ENCODE measurements at places on chromosomes 11 and 22. TPM values are rescaled to one million over a fixed set of nuclear protein-coding genes. Genes with fewer than 3 reads are reported as not detected.

DNA sequence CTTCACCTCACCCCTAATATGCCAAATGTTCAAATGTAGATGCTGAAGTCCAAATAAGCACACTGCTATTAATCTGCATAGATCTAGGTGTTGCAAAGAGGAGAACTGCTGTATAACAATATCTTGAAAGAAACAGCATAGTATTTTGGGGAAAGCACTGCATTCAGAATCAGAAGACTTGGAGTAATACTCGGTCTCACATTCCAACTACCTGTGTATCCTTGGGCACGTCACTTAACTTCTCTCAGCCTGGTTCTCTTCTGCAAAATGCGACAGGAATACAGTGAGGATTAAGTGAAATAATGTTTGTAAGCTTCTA lies 332 bp upstream of the HMGXB4 start:
- DNase-seq: no peak

- DNase-seq: no peak
These were observed 309.7 kb upstream of the MTNR1B start for GRCh38 chr11:92659793-92660192.

The SYT13 gene
- total RNA-seq: not detected

The ARHGAP20 gene
- total RNA-seq: 0.40 TPM

GRCh38 chr11:43376594-43376993 lies 17.9 kb downstream of the TTC17 start:
- peak; percentile 80 for DNase-seq

The ADAMTS8 gene
- total RNA-seq: not detected

- peak; percentile 66 for DNase-seq
These were observed 17.4 kb upstream of the BACE1-AS start for GRCh38 chr11:117273550-117274289.

DNA sequence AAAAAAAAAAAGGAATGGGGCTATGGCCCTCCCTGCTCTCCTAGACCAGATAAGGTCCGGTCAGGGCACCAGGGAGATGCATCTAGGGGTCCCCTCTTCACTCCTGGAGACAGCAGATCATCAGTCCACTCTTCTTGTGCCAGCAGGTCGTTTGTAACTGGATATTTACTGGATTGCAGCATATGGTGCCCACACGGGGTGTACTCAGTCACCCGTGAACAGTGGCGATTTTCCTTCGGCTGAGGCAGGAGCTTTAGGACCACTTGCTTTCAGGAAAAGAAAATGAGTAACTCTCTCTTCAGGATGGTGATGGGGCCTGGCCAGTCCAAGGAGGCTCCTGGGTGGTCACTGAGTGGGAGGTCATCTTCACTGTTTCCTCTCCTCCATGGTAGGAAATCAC lies 38.3 kb upstream of the RAB1B start:
- no peak for DNase-seq

The THY1 gene
- 786 TPM for total RNA-seq

DNA sequence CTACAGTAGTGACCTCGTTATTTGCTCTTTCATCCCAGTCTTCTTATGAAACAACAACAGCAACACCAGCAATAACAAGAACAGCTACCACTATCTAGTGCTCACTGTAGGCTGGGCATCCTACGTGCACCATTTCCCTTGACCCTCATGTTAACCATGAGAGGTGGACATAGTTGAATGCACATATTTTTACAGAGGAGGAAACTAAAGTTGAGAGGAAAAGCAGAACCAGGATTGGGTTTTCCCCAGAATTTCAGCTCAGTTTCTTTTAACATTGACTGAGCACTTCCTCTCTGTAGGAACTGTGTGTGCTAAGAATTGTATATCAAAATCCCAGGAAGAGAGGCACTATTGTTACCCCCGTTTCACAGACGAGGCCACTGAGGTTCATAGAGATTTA lies 39.4 kb upstream of the TSPAN18 start:
- no peak for DNase-seq

The C11orf91 gene
- total RNA-seq: 0.61 TPM

DNA sequence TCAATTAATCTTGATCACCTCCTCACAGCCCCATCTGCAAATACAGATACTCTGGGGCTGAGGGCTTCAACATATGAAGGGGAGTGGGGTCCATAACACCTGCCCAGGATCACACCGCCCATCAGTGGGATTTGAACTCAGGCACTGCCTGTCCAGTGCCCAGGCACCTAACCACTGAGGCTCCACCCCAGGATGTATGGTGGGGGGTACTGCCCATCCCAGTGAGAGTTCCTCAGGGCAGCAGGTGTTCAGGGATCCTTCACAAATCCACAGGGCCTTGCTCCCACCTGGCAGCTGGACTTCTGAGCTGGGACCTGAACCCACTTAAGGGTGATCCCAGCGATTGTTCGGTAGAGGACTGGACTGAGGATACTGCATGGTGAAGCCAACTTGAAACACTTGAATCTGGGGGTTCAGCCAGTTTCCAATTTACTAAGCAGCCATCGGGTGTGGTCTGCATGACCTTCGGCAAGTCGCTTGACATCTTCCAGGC lies 33.3 kb downstream of the PRDM11 start:
- no peak for DNase-seq

The CASP4 gene
- 64.0 TPM for total RNA-seq

GRCh38 chr11:114621072-114621471 lies 25.5 kb upstream of the NXPE4 start:
- DNase-seq: no peak

The TESMIN gene
- total RNA-seq: 7.1 TPM

- no peak for DNase-seq
These were observed 88.0 kb upstream of the E2F8 start for GRCh38 chr11:19328586-19329311.

The FOLR3 gene
- 13.7 TPM for total RNA-seq

The DEUP1 gene
- total RNA-seq: not detected

DNA sequence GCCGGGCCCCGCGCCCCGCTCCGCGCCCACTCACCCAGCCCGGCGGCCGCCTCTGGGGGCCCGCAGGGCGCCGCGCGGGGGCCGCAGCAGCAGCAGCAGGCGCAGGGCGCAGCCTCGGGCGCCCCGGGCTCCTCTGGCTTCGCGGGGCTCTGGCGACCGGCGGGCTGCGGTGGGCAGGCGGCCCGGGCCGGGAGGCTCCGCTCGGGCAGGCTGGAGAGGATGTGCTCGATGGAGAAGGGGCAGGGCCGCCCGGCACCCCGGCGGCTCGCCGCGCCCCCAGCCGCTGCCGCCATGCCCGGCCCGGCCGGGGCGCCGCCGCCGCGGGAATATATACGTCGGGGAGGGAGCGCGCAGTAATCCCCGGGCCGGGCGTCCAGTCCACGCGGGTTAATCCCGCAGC lies at the start of gene GSC2:
Gene GSC2 (minus strand): TSS at position 302 of the 400 bp plus-strand sequence. CDS start 9 bp downstream, at position 293.
- no peak for DNase-seq

The SCGB1D1 gene
- not detected for total RNA-seq

DNA sequence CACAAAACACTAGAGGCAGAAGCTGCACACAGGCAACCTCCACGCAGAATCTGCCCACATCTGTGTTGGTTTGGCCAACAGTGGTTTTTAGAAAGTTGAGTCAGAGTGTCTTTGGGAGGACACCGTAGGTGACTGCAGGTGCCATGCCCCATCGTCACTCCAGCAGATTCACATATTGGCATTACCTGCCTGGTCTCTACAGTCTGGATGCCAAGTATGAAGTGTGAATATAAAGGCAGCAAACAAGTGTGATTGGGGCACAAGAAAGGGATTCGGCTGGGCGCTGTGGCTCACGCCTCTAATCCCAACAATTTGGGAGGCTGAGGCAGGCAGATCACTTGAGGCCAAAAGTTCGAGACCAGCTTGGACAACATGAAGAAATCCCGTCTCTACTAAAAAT lies 11.0 kb upstream of the FXYD2 start:
- no peak for DNase-seq

DNA sequence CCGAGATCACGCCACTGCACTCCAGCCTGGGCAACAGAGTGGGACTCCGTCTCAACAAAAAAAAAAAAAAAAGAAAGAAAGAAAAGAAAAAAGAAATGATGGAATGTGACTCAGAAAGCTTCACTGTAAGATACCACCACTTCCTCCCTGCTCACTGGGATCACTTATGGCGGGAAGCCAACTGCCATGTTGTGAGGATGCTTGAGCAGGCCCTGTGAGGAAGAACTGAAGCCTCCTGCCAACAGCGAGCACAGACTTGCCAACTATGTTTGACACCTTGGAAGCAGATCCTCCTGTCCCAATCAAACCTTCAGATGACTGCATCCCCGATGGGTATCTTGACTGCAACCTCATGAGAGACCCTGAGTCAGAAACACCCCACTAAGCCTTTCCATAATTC lies 8.3 kb downstream of the SEC14L6 start:
- DNase-seq: peak; percentile 7

- no peak for DNase-seq
These were observed 198.8 kb upstream of the SEZ6L start for GRCh38 chr22:25970374-25970911.

- DNase-seq: no peak
These were observed 26.8 kb upstream of the TSKU start for GRCh38 chr11:76756341-76756741.

GRCh38 chr11:112564228-112564955 lies 303.7 kb upstream of the PLET1 start:
- DNase-seq: peak; percentile 11

DNA sequence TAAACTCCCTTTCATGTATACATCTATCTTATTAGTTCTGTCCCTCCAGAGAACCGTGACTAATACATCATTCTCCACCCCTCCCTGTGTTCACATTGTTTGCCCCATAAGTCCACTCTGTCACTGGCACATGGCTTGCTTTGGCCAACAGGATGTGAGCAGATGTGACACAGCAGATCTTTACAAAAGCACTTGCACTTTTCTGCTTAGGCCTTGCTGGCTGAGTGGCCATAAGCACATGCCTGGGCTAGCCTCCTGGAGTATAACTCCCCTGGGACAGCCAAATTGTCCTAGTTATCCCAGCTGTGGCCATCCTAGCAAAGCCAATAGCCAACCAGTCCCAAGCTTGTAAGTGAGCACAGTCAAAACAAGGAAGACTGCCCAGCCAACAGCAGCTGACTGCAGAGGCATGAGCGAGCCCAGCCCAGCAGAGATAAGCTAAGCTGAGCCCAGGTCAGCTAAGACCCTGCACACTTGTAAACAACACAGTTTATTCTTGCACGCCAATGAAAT lies 9.7 kb upstream of the RCN1 start:
- peak; percentile 62 for DNase-seq

The SMPD1 gene
- total RNA-seq: 145 TPM

The TBCEL gene
- total RNA-seq: 23.4 TPM

The PDGFD gene
- total RNA-seq: 0.29 TPM

GRCh38 chr11:59550842-59551658 lies 39.7 kb downstream of the OR4D9 start:
- DNase-seq: peak; percentile 94

- peak; percentile 69 for DNase-seq
These were observed 128.7 kb upstream of the TOP3B start for GRCh38 chr22:22111267-22111751.

The RASGRP2 gene
- 0.46 TPM for total RNA-seq

- DNase-seq: no peak
These were observed 2.2 kb upstream of the OR51E2 start for GRCh38 chr11:4699697-4700435.

The CCDC116 gene
- total RNA-seq: 0.17 TPM

DNA sequence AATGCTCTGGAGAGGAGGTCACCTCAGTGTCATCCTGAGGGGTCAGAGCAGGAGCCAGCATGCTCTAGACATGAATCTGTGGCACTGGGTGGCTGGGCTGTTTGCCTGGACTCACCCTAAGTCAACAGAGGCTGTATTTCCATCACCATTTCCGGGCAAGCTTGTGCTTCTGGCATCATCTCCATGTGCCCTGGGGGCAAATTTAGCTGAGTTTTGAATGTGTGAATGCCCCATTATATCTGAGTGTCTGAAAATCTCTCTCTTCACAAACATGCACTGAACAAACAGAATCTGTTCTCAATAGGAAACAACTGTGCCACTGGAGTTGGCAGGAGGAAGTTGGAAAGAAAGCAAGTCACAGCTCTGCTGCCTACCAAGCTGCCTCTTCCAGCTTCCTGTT lies 356.2 kb downstream of the GRM5 start:
- no peak for DNase-seq

The SPI1 gene
- total RNA-seq: not detected

- no peak for DNase-seq
These were observed 21.6 kb downstream of the PHLDB1 start for GRCh38 chr11:118628861-118629549.

DNA sequence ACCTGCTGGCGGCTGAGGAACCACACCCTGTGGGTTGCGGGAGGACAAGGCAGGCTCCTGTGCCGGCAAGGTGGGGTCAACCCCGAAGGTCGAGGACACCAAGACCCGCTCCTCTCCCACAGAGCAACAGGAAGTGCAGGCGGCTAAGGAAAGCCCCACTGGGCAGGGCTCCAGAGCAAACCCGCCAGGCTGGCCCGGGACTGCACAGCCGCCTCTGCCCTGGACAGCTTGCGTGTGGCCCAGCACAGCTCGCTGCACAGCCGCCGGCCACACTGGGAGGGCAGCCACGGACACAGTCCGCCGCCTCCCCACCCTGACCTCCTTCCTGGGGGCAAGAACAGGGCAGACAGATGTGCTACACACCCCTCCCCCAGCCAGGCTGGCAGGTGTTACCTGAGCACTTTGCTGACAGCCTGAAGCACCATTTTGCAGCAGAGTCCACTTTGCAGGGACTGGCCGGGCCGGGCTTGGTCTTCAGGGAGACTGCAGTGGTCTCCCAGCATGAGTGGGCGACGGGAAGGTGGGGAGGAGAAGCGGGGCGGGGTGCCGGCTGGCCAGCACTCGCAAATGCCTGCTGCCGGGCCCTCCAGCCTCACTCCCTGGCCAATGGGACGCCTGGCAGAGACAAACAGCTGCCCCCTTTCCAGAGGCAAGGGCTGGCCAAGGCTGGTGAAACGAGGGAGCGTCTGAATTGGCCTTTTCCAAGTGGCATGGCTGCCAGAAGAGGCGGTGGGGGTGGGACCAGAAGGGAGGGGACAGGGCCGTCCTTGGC lies at the start of gene MOB2:
Gene MOB2 (minus strand): TSS at position 726 of the 772 bp plus-strand sequence. CDS start 223 bp downstream, at position 503.
- no peak for DNase-seq

GRCh38 chr22:28728621-28729313 lies 12.9 kb downstream of the CHEK2 start:
- DNase-seq: no peak
